ENCODE measurements at places on chromosomes 2 and 18. TPM values are rescaled to one million over a fixed set of nuclear protein-coding genes. Genes with fewer than 3 reads are reported as not detected.
A peak's percentile ranks its signal among the peaks of the same experiment; 100 is the strongest.

GRCh38 chr2:197322724-197323720 lies 12.4 kb upstream of the ANKRD44 start:
- H3K27me3 ChIP-seq: no peaks in the 10 kb centered on the region
- no peak for DNase-seq

DNA sequence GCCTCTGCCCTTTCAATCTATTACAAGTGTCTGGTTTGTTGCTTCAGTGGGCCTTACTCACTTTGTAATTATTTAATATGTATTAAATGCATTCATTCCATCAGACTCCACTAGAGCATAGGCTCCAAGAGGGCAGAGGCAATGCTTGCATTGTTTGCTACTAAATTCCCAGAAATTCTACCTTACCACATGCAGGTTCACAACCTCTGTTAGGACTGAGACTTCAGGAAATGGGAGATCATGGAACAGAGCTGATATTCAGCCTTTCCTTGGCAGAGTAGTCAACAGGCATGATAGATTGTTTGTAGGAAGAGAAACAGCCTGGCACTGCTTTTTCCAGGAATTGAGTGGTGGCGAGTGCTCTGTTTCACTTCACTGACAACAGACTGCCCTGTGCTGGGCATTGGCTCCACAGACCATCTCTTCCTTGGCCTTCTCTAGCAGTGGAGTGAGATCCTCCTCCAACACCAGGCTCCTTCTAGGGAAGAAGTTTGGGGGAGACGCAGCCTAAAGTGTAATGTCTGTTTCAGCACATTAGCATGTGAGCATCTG lies 6.2 kb upstream of the MATN3 start:
- H3K27ac ChIP-seq: no peak overlapping the region
- peaks cover 16% of the 10 kb centered on the region for H3K36me3 ChIP-seq
- DNase-seq: no peak
- no peaks in the 10 kb centered on the region for H3K4me1 ChIP-seq

CCDC148 gene
- not detected for total RNA-seq

DNA sequence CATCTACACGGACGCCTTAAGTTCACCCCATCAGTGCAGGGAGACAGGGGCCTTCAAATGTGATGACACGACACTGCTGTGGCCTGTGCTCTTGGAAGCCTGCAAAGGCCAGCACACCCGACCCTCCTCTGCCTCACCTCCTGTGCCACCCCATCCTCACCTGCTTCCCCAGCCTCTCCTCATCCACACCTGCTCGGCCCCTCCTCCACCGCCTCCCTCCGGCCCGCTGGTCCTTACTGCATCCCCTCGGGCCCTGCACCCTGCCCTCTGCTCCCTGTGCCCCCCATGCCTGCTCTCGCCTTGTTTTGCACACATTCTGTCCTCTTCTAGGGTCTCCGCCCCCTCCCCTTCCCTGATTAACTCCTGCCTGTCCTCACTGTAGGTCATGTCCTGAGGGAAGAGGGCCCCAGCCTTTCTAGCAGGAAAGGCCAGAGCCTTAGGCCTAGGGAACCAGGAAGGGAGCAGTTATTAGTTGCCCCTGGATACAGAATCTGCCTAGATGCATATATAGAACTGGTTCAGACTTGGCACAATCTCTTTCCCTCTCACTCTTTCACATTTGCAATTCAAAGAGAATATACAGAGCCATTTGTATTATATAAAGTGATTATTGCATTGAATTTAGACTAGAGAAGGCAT lies 39.4 kb downstream of the TRAPPC12 start:
- peak overlapping the region; percentile 14 for H3K27ac ChIP-seq
- no peak for DNase-seq
- H3K27me3 ChIP-seq: no peaks in the 10 kb centered on the region

DUSP2 gene
- 40.8 TPM for total RNA-seq

GRCh38 chr2:159484532-159484931 lies 131.8 kb downstream of the BAZ2B start:
- H3K4me3 ChIP-seq: no peak overlapping the region
- no peak for DNase-seq
- peaks cover 3% of the 10 kb centered on the region for H3K36me3 ChIP-seq
- H3K27me3 ChIP-seq: no peaks in the 10 kb centered on the region
- no peak overlapping the region for H3K27ac ChIP-seq

TGFA gene
- total RNA-seq: not detected

- peaks cover 3% of the 10 kb centered on the region for H3K27me3 ChIP-seq
- DNase-seq: no peak
- H3K4me1 ChIP-seq: no peaks in the 10 kb centered on the region
- H3K36me3 ChIP-seq: no peaks in the 10 kb centered on the region
- no peak overlapping the region for H3K4me3 ChIP-seq
Measured at GRCh38 chr2:67880291-67880761, 182.5 kb downstream of the C1D start.

DNAJC5G gene
- total RNA-seq: not detected

CRYBA2 gene
- not detected for total RNA-seq

DNA sequence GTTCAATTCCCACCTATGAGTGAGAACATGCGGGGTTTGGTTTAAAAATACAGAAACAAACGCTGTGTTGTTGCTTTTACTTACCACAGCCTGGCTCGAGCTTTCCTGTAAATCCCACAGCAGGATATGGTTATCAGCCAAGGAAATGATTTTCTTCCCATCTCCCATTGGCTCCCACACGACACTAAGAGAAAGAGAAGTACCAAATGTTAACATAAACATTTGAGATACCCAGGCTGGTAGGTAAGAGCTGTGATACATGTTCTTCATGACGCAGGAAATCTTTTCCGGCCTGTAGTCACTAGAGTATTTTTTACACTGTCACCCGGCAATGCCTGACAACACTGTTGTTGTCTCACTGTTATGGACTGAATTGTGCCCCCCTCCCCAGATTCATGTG lies 163.6 kb downstream of the EIPR1 start:
- H3K36me3 ChIP-seq: peaks cover 19% of the 10 kb centered on the region
- no peak for DNase-seq
- peaks cover 19% of the 10 kb centered on the region for H3K4me1 ChIP-seq
- H3K27ac ChIP-seq: no peak overlapping the region
- no peaks in the 10 kb centered on the region for H3K27me3 ChIP-seq

GRCh38 chr18:48575301-48575657 lies 36.4 kb downstream of the CTIF start:
- H3K36me3 ChIP-seq: peaks cover 3% of the 10 kb centered on the region
- no peak overlapping the region for H3K4me3 ChIP-seq
- no peak overlapping the region for H3K27ac ChIP-seq

DNA sequence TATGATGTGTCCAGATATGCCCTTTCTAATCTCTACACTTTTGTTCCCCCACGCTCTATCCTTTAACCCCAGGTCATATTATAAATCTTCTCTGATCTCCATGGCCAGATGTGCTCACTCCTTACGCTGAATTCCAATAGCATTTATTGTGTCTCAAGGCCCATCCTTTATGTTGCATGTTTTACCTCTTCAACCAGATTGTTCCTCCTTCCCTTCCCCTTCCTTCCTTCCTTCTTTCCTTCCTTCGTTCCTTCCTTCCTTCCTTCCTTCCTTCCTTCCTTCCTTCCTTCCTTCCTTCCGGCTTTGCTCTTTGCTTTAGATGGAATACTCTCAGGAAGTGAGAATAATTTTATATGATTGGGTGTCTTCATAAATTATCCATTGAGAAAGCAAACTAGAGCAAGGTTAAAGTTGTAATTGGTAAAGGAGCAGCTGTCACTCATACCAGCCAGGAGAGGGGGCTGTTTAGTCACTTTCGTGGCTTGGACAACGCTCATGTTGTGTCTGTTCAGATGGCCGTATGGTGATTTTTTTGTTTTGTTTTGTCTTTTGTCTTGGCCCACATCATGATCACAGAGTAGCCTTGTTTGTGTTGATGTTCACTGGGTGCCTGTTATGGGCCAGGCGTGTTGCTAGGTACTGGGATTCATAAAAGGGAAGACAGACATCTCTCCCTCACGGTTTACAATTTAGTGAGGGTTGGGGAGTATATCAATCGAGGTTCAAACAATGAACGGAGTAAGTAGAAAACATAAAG lies 68.0 kb downstream of the DAW1 start:
- H3K4me3 ChIP-seq: no peak overlapping the region
- H3K27ac ChIP-seq: no peak overlapping the region
- H3K36me3 ChIP-seq: no peaks in the 10 kb centered on the region
- no peak for DNase-seq
- no peaks in the 10 kb centered on the region for H3K27me3 ChIP-seq
- H3K4me1 ChIP-seq: no peaks in the 10 kb centered on the region

- no peak overlapping the region for H3K4me3 ChIP-seq
- H3K27me3 ChIP-seq: peaks cover 19% of the 10 kb centered on the region
- H3K27ac ChIP-seq: no peak overlapping the region
- H3K4me1 ChIP-seq: no peaks in the 10 kb centered on the region
- H3K36me3 ChIP-seq: no peaks in the 10 kb centered on the region
Measured at GRCh38 chr18:3715231-3716080, 265.5 kb downstream of the TGIF1 start.

DNA sequence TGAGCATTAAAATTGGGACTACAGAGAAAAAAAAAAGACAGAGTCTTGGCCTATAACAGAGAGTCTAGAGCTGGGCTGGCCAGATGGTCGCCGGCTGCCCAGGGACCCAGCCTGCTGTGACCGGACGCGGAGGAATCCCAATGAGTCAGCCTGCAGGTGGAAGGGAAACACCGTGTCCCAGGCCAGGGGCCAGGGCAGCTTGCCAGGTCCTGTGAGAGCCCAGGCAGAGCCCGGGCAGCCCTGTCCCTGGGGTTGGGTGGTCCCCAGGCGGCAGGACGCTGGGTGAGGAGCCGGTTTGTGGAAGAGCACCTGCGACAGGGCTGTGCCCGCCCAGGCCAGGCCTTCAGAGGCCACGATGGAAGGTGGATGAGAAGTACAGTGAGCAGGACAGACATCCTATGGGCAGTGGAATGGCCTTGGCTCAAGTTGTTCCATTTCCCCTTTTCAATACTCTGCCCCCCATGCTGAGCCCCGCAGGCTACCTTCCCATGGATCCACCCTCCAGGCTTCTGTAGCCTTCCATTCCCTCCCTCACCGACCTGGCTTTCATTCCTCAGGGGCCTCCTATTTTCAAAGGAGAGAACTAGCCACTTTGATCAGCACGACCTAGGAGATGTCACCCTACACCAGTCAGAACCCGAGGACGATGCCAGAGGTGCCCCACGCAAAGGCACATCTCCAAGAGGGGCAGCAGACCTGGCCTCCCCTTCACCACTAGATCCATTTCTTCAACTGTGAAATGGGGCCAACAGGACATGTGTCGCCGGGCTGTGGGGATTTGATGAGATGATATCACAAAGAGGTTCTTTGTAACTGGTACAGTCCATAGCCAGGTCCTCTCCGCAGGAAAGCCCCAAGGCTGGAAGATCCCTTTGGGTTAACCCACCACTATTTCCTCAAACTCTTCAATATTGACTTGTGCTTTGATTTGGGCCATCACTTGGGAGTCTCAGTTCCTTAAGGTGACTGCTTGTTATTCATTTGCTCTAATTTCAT lies 87.5 kb downstream of the POLR1A start:
- DNase-seq: no peak
- peaks cover 24% of the 10 kb centered on the region for H3K36me3 ChIP-seq
